Activated CD4-positive, alpha-beta T cell treated with anti-CD3 and anti-CD28 coated beads, Interleukin-2, amount 10 ng/mL, durations not matched to agents 7 days and 5 days (primary cell): ENCODE measurements at places on chromosomes 1 and 21. TPM values are rescaled to one million over a fixed set of nuclear protein-coding genes. Genes with fewer than 3 reads are reported as not detected.

DNA sequence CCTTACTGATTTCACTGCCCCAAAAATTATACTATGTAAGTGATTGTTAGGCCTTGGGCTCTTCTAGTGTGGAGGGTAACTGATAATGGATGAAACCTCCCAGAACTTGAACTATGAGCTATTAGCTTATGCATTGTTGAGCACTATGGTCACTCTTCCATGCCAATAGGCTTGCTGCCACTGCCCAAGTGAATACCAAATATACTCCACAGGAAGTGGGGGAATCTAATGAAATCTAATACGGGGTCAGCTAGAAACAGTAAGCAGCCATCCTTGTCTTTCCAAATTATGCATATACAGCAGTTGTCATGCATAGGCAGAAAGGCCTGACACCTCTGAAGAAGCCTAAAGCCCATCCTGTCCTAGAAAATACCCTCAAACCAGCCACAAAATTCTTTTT, 198.7 kb upstream of the PTBP2 start:
- no peak for DNase-seq
- no peaks in the 10 kb centered on the region for H3K4me1 ChIP-seq
- no peaks in the 10 kb centered on the region for H3K36me3 ChIP-seq
- no peaks in the 10 kb centered on the region for H3K27me3 ChIP-seq
- H3K4me3 ChIP-seq = no peak overlapping the region

DNA sequence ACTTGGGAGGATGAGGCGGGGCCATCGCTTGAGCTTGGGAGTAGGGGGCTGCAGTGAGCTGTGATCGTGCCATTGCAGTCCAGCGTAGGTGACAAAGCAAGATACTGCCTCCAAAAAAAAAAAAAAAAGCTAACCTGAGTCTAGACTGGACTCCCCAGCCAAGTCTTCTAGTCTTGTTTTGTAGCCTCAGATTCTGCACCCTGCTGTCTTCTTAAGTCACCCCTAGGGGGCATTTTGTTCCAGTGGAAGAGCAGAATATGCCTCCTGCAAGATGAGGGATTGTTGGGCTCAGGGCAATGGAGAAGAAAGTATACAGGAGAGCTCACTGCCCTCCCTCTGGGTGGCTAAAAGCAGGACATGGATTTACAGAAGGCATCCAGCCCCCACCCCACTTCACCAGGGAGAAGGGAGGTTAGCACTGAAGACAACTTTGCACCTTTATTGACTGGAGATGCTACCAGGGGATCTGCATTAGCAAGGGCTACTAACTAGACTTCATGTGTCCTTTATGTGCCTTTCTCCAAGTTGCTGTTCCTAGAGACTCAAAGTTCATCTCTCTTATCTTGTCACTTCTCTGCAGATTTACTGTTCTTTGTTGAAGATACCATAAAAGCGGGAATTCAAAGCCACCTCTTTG, 15.3 kb upstream of the RNF187 start:
- H3K36me3 ChIP-seq = no peaks in the 10 kb centered on the region
- H3K27me3 ChIP-seq = peaks cover 21% of the 10 kb centered on the region
- H3K27ac ChIP-seq = no peak overlapping the region
- H3K4me3 ChIP-seq = no peak overlapping the region
- H3K4me1 ChIP-seq = peaks cover 26% of the 10 kb centered on the region

GRCh38 chr1:155008015-155008941, 5.7 kb downstream of the ZBTB7B start:
- DNase-seq = peak; percentile 79
- H3K27ac ChIP-seq = peak overlapping the region; percentile 92
- peaks cover 70% of the 10 kb centered on the region for H3K4me1 ChIP-seq
- H3K4me3 ChIP-seq = peak overlapping the region; percentile 99
- H3K27me3 ChIP-seq = no peaks in the 10 kb centered on the region

The DCST1 gene
- total RNA-seq = not detected

The VPS13D gene
- total RNA-seq = 34.0 TPM

- peaks cover 13% of the 10 kb centered on the region for H3K4me1 ChIP-seq
- peaks cover 18% of the 10 kb centered on the region for H3K27me3 ChIP-seq
- no peaks in the 10 kb centered on the region for H3K36me3 ChIP-seq
- peak within 1 kb of the TSS; percentile 67 for H3K4me3 ChIP-seq
Measured at GRCh38 chr1:6260961-6261614, at the start of gene GPR153. GPR153 (minus strand) TSS chr1:6261098; CDS start chr1:6254905, 6,193 bp downstream.
